BJ (cell line): ENCODE measurements at places on chromosomes 13 and 19.

- DNase-seq: no peak
These were observed 2743.3 kb upstream of the PCDH20 start for GRCh38 chr13:64158908-64159307.

GRCh38 chr13:62524061-62524460 is 1108.4 kb upstream of the PCDH20 start:
- DNase-seq: no peak

- DNase-seq: no peak
These were observed 505 bp downstream of the ZSWIM4 start for GRCh38 chr19:13795595-13796300.

GRCh38 chr13:106699311-106699710 is 131.4 kb upstream of the ARGLU1 start:
- DNase-seq: no peak

DNA sequence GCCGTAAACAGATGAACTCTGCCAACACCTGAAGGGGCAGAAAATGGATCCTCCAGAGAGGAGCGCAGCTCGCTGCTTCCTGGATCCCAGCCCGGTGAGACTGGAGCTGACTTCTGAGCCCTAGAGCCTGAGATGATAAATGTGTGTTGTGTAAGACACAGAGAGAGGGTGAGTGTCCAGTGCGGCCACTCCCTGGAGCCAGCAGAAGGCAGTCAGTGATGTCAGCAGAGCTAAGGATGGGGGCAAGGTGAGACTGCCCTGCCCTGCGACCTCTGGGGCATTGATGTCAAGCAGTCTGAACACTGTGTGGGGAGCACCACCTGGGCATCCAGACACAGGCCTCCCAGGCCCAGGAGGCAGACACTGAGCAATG is 9.7 kb upstream of the SLC35E1 start:
- no peak for DNase-seq
